Foreskin keratinocyte (primary cell): ENCODE measurements at places on chromosomes 4 and X.

DNA sequence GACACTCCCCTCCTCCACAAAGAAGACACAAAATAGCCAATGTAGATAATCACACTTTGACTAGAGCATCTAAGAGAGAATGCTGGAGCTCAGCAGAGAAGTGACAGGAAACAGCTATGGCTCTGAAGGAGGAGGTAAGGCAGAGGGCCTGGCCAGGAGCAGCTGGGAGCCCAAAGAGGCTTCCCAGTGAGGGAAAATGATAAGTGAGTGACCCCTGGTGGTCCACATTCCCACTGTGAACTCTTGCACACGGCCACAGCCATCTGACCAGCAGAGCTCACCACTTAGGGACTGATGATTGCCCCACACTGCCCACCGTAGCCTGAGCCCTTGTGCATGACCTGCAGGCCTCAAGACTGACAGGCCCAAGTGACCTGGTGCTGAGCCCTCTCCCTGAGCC lies 162.7 kb upstream of the GALNTL6 start:
- no peak for DNase-seq

DNA sequence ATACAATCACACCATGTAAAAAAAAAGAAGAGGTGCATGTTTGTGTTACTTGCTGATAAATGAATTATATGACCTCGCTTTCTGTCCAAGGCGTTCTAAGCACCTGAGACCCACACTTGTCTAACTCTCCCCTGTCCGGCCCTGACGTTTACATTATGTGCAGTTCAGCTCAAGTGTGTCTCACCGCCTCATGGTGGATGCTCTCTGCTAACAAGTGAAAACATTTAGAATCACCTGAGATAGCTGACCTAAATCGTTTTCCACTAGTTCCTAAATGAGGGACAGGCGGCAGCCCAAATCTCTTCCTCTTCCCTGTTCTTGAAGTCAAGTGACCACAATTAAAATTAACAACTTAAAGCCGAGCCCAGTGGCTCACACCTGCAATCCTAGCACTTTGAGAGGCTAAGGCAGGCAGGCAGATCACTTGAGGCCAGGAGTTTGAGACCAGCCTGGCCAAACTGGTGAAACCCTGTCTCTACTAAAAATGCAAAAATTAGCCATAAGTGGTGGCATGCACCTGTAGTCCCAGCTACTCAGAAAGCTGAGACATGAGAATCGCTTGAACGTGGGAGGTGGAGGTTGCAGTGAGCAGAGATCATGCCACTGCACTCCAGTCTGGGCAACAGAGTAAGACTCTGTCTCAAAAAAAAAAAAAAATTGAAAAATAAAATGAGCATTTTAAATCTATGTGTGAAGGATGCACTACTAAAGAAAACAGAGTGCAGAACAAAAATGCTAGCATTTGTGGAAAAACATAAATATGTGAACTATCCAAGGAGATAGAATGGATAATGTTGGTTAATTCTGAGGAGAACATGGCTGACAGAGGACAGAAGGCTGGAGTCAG lies 3.9 kb upstream of the TIFA start:
- no peak for DNase-seq

DNA sequence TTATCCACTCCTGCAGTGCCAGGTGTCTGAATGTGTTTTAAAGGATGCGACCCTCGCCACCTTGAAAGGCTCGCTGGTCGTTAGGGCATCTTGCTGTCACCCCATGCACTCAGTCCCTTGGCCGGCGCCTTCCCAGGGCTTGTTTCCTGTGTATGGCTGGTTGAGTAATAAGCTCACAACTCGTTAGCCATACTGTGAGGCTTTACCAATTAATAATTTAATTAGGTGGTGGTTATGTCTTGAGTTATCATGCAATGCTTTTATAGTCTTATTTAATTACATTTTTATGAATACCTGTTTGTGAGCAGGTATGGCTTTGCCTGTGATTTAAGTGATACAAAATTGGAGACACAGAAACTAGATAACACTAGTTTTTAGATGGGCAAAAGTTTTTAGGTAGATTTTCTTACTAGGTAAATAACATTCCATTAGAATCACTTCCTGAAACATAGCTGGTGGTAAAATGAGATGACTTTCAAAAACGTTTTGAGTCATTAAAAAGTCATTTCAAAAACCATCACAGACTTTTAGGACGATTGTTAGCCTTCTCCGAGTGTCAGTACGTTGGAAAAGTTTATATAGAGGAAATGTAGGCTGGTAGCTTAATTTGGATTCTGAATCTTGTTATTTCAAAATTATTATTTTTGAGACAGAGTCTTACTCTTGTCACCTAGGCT lies 18.2 kb downstream of the PTTG2 start:
- no peak for DNase-seq

DNA sequence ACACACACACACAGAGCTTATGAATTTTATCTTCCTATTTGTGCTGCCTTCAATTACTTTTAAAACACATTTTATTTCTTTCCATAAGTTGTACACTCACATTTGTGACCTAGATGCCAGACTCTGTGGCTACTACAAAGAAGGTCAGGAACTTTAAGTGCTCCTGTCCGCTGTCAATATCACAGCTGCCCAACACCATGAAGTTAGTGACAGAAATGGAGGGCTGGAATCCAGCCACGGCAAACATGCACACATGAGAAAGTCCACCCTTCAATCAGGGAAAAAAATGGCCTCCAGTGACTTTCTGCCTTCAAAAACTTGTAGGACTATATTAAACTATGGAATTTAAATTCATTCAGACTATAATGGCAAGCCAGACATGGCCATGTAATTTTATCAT lies 334.4 kb upstream of the FSTL5 start:
- DNase-seq = no peak

DNA sequence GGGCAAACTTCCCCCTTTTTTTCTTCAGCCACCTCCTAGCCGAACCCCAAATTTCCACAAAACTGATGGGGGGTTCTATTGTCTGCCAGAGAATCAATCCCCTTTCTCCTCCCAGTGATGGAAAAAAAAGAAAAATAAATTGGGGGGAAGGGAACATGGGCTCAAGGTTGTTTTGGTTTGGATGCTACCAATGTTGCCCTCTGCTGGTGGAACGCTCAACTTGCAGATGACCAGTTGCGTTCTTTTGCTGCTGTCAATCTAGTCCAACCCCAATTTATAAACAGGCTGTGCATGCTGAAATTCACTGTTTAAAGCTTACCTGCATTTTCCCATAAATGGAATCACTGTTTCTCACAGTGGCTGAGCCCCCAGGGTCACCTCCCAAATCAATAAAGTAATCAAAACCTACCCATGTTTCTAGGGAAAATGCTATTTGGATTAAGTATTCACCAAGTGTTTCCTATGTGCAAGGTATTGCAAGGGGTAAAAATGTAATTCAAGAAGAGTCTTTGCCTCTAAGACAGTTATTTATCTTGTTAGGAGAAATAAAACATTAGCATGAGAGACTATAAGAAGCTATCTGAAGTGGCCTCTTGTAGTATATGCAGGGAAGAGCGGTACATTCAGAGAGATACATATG lies 116.7 kb upstream of the TMEM164 start:
- no peak for DNase-seq

DNA sequence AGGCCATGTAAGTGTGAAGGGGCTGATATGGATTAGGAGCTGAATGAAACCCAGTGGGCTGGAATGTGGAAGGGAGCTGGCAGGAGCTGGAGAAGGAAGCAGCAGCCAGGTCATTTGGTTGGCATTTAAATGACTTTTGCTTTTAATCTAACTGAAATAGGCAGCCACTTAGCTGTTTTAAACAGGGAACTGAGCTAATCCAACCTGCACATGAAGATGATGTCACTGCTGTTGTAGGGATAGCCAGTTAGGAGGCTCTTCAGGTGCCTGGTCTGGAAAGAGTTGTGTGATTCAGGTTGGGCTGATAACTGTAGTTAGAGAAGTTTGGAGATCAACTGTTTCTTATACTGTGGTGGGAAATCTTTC lies 122.4 kb downstream of the PALLD start:
- no peak for DNase-seq

DNA sequence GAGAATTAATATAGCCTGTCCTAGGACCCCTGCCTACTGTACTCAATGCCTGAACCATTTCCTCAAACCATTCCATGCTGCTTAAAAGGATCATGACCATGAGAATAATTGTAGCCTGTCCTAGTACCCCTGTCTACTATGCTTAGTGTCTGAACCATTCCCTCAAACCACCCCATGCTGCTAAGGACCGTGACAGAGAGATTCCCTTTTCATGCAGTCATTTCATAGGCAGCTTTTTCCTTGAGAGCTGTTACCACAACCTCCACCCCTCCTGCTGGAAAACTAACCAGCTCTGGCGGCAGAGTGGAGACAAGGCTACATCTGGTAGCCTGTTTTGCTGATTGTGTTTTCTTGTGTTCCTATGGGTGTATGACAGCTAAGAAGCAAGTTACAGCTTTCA lies 174.9 kb upstream of the SMARCAD1 start:
- DNase-seq = no peak

- DNase-seq = no peak
Measured at GRCh38 chr4:112085156-112086035, 59.9 kb upstream of the FAM241A start.

- peak; percentile 33 for DNase-seq
Measured at GRCh38 chr4:82124365-82124764, 249.4 kb downstream of the HNRNPD start.

GRCh38 chrX:150573106-150573505 lies 4.7 kb downstream of the MTM1 start:
- no peak for DNase-seq

DNA sequence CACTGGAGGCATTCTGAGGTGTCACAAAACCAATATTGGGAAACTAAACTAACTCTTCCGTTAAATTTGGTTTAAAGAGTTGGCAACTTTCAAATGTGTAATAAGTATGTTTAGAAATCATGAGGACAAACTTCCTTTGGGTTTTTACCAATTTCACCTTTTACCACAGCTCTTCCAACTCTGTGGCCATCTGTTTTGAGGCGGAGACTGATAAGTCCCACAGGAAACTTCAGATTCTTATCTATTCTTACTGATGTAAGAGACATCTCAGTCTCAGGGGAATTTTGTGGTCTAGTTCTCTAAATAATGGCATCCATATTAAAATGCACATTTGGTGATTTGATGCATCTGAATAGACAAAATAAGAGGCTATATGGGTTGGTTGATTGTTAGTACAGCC lies 229.2 kb upstream of the AFF2 start:
- no peak for DNase-seq

- no peak for DNase-seq
Measured at GRCh38 chr4:3377557-3377956, 64.2 kb upstream of the HGFAC start.

GRCh38 chr4:165873298-165874071 lies 448 bp downstream of the TLL1 start:
- peak; percentile 12 for DNase-seq

- DNase-seq = no peak
Measured at GRCh38 chr4:1113311-1114009, at the start of gene RNF212. Gene RNF212 (minus strand): TSS chr4:1113564. CDS start chr4:1113464, 100 bp downstream.

GRCh38 chrX:17588303-17588702 lies 149.0 kb upstream of the SCML1 start:
- no peak for DNase-seq

GRCh38 chr4:42658261-42658660 lies 1.4 kb upstream of the ATP8A1 start:
- DNase-seq = no peak

- no peak for DNase-seq
Measured at GRCh38 chr4:156188596-156188995, 234.9 kb upstream of the CTSO start.

DNA sequence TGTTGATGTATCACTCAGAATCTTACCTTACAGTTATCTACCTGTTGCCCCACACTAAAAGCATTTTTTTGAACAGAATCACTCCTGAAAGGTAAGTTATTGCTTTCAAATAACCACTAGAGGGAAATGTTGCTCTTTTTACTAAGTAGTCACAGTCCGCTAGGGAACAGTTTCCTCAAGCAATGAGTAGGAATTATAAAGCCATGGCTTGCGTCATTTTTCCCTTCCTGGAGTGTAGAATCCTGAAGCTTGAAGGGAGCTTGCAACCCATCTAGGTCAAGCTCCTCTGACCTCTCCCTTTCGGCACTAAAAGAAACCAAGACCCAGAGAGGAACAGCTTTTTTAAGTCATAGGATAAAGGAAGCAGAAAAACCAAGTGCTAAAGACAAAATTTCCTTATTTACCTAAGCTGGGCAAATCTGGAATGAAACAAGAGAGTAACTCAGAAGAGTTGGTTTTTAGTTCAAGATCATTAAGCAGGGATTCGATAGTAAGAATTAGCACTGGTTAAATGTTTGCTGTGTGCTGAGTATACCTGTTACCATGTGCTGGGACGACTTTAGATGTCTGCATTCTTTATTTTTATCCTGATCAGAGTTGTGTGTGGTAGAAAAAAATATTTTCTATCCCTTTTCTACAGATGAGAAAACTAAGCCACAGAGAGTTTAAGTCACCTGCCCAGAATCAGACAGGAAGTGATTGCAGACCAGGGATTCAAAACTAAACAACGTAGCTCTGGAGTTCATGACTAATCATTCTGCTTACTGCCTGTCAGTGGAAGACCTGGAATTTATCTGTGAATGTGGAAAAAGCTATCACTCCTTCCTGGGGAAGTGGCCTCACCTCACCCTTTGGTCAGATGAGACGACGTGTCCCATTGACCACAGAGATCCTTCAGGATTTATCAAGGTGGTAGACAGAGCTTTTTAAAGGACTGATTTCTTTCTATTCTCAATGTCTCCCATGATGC lies 631.5 kb downstream of the RAB28 start:
- peak; percentile 40 for DNase-seq

GRCh38 chr4:16203083-16203482 lies 23.2 kb downstream of the TAPT1 start:
- DNase-seq = no peak

DNA sequence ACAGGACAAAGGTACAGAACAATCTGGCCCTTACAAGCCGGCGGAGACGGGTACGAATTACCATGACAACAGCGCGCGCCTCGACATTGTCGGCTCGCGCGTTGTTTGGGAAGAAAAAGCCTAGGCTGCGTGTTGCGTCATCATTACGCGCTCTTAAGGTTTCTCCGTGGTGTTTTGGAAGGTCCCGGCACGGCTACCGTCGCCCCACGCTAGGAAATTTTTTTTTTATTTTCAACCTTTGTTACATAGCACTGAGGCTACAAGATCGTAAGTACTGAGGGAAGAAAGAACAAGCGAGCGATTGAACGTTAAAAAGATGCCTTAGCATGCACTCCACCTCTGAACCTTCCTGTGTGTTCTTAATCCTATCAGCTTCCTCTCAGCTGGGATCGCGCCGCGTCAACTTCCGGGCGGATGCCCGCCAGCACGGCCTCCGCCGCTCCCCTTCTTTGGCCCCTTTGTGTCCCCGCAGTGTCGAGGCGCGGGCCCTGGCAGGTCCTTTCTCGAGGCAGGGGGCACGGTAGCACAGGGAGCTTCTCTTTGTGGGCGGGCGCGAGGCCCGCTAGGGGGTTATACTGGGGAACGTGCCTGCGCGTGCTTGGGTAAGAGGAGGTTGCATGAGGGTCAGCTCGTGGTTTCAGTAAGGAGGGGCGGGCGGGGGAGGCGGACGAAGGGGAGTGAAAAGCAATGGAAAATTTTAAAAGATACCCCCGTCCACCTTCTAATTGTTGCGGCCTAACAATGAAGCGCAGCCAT lies at the start of gene SMARCAD1:
TSS of gene SMARCAD1 (plus strand) at position 397 of the 756 bp plus-strand sequence. CDS start 530 bp downstream, outside the sequence.
- DNase-seq = peak; percentile 84

GRCh38 chr4:6107886-6108285 lies 89.7 kb upstream of the C4orf50 start:
- no peak for DNase-seq
